ENCODE measurements at places on chromosomes 11 and 22. TPM values are rescaled to one million over a fixed set of nuclear protein-coding genes. Genes with fewer than 3 reads are reported as not detected.

The BAD gene
- 31.0 TPM for polyA plus RNA-seq

The E2F8 gene
- 19.8 TPM for polyA plus RNA-seq

The CALCA gene
- not detected for polyA plus RNA-seq

The AHNAK gene
- 359 TPM for polyA plus RNA-seq

The F2 gene
- polyA plus RNA-seq, result not detected

The OR5AR1 gene
- polyA plus RNA-seq, result not detected

DNA sequence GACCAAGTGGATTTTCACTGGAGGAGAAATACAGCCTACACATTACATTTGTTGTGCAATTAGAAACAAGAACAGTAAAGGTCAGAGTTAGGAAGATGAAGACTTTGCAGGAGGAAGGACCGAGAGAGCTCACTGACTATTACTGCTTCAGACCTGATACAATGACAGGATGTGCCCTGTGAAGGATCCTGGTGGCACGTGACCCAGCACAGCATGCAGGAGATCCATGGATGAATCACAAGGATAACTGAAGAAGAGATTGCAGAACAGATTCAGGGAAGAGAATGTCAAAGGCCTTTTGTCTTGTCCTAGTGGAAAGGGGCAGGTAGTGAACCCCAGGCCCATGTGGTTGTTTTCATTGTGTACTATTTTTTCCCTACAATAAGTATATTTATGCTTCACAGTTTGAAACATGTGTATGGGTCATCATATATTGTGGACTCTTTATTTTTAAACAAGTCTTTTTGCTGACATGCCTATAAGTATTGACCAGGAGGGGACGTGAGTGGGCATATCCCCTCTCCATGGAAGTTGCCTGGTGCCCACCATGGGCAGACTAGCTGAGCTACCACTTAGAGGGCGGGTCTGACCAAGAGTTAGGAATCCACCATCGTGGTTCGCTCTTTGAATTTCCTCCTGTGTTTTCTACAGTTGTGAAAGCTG is 44.3 kb downstream of the RASSF10 start:
- DNase-seq, result no peak

GRCh38 chr11:128686745-128687177 is 7.1 kb upstream of the FLI1 start:
- no peak for DNase-seq

DNA sequence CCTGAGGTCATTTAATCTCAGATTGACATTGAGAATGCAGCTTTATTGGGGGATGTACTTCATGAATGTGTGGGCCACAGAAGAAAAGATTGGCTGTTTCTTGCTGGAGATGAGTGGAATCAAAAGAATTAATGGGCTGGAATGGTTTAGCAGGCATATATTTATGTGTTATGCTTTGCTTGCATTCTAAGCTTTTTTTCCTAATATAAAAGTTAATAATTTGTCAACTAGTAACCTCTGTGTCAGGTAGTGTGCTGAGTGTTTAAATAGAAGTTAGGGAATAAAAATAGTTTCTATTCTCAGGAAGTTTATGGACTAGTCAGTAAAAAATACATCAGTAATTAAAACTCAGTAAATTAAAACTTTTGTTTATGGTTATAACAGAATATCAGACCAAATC is 67.4 kb upstream of the PRODH start:
- no peak for DNase-seq

GRCh38 chr22:19520007-19520406 is 4.2 kb downstream of the CLDN5 start:
- DNase-seq, result no peak

- no peak for DNase-seq
Measured at GRCh38 chr22:26990503-26991189, 333.3 kb downstream of the MIAT start.

DNA sequence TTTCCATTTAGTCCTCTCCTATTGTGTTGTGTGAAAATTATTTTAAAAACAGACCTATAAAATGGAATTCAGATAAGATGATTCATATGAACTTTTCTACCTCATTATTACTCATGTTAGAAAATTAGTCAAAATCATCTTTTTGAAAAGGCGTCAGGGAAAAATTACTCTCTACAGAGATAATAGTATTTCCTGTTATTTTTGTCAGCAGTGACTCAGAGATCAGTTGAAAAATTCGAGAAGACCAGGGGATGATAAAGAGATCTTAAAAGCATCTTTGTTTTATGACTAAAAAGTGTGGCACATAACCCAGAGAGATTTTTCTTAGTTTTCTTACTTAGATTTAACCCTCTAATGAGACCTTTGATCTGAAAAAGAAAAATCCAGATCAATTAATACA is 157.9 kb upstream of the CARD18 start:
- no peak for DNase-seq

- DNase-seq, result no peak
Measured at GRCh38 chr11:11570823-11571222, 51.0 kb downstream of the GALNT18 start.

GRCh38 chr22:50184902-50185374 is 775 bp upstream of the TRABD start:
- peak; percentile 26 for DNase-seq

- DNase-seq, result no peak
Measured at GRCh38 chr22:32342977-32343376, 14.7 kb upstream of the RFPL3 start.

- no peak for DNase-seq
Measured at GRCh38 chr22:26981111-26981510, 323.7 kb downstream of the MIAT start.

- DNase-seq, result no peak
Measured at GRCh38 chr22:25919452-25919851, 177.5 kb downstream of the MYO18B start.

DNA sequence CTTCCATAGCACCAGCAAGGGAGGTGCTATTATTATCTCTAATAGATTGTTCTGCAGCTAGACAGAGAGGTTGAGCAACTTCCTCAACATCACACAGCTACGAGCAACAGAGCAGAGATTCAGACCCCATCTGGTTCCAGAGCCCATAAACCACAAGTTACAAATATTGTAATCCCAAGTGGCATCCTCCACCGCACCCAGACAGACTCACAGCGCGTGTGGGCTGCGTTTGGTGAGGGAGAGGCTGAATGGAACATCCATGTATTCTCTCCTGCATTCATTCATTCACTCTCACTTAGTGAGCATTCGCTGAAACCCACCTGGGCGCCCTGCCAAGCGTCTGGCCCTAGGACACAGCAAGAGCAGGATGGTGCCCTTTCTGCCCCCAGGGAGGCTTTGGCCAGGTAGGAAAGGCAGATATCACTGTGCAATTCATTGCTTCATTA is 33.5 kb downstream of the LIF start:
- no peak for DNase-seq

DNA sequence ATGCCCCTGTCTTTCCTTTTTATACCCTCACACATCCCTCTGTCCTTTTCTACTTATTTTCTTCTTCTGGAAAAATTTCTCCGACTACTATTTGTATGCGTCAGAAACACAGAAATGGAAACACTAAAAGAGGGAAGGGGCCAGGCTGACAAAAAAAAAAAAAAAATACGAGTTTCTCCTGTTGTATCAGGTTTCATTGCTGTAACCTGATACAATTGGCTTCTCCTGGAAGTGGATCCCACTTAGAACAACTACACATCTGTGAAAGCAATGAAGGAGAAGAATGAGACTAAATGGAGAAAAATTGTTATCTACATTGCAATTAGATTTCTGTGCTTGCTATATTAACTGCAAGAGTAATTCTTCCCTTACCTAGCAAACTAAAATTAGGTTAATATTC is 393.9 kb downstream of the GUCY1A2 start:
- no peak for DNase-seq

DNA sequence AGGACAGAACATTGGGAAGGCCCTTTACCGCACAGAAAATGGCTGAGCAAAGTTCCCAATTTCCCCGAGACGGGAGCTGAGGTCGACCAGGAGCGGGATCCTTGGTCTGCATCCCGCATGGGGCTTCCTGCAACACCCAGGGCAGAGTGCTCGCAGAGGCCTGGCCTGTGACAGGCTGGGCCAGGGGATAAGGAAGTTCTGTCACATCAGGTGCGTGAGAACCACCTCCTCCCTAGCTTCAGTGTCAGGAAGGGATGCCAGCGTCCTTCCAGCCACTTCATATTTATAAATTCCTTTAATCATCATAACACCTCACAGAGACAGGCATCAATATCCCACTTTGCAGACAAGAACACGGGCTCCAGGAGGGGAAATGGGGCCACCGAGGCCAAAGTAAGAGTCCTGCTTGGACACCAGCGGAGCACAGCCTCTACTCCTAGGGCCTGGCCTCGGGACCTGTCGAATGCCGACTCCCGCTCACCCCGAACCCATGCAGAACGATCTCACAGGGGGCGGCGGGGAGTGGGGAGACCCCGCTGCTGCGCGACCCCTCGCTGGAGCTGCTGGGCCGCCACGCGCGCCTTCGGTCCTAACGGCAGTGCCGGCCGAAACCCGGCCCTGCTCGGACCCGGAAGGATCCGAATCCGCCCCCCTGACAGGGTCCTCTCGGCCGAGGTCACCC is 532 bp downstream of the BET1L start:
- DNase-seq, result no peak

DNA sequence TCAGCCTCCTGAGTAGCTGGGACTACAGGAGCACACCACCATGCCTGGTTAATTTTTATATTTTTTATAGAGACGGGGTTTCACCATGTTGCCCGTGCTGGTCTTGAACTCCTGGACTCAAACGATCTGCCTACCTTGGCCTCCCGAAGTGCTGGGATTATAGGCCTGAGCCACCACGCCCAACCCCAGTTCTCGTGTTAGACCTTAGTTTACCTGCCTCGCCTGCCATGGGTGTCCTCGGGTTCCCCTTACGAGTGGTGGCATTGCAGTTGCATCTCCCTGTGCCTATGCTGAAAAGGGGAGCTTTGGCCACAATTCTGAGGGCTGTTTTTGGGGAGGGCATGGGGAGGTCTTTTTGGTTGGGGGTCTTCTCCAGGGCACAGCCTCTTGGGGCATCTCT is 18.8 kb downstream of the TBC1D22A start:
- no peak for DNase-seq

DNA sequence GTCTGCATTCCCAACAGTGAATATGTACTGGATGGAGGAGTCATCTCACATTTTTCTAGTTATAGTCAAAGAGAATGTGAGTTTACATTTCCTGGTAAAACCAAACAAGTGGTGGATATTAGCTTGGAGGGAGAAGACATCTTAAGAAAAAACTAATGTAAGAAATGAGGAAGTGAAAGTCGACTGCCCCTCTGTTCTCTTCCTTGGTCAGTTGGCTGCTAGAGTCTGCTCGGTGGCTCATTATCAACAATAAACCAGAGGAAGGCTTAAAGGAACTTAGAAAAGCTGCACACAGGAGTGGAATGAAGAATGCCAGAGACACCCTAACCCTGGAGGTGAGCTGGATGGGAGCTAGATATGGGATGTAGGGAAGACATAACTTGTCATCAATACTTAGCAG is 5.8 kb downstream of the SLC22A9 start:
- no peak for DNase-seq

DNA sequence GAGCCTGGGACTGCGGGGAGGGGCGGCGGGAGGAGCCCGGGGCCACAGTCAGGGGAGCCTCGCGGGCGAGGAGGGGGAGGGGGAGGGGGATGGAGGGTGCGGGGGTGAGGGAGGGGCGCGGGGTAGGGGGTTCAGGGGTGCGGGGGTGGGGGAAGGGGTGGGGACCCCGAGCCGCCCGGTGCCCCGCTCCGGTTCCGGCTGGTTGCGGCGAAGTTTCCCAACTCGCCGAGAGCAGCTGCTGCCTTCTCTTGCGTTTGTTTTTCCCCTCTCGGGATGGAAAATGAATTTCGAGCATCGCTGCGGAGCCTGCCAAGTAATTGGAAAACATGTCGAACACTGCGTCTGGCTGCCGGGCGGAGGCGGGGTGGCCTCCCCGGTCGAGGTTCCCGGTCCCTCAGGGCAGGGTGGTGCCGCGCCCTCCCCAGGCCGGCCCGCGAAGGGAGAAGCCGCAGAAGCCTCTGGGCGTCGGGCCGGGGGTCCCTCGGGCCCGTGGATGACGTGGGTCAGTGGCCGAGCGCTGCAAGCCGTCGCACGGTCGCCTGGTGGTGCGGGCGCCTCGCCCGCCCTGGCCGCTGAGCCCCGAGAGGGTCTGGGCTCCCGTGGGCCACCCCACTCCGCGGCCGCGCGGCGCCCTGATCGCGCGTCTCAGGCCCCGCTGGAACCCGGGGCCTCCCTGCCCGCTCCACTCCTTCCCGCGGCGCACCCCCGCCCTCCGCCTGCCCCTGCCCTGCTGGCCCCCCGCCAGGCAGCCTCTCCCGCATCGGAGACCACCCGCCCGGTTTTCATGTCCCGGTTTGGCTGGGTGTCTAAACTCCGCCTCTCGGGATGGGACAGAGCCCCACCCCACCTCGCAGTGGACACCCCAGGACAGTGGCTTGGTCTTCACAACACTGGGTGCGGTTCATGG is 12.1 kb downstream of the SPATA19 start:
- DNase-seq, result peak; percentile 46

DNA sequence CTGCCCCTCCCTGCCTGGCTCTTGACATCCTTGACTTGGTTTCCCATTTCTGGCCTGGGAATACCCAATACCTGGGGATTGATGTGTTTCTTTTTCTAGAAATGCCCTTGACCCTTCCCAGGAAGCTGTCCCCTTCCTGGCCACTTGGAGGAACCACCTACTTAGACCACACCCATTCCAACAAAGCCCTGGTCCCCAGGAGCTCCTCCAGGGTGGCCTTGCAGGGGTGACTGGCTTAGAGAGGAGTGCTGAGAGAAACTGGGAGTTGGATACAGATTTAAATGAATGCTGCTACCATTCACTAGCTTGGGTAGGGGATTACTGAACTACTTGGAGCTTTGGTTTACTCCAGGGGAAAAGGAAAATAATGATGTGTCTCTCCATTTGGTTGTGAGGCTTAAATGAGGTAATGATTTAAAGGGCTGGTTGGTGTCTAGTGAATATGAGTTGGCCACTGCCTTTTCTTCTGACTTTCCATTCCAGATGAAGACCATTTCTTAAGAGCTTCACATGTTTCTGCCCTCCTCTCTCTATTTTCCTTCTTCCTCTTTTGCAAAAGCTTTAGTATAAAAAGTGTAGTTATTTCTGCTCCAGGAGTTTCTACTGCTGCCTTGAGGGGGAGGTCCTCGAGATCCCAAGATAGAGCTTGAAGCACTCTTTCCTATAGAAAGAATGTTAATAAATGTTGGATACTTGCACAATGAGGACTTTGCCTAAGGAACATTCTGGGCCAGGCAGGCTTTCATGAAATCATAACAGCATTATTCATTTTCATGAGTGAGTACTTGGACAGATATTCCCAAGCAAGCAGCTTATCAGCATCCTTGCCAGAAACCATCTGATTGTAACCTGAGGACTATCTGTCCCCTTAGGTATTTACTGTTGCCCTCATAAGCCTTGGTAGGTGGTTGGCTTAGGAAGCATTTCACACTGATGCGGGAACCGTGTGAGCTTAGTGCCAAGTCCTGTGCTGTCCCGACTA is 22.4 kb downstream of the PANX1 start:
- DNase-seq, result no peak
